Umbilical cord (tissue), 2 donors: ENCODE measurements at places on chromosomes 6 and 20.

GRCh38 chr20:55269913-55270312, 735.4 kb downstream of the CBLN4 start:
- no peak for DNase-seq

DNA sequence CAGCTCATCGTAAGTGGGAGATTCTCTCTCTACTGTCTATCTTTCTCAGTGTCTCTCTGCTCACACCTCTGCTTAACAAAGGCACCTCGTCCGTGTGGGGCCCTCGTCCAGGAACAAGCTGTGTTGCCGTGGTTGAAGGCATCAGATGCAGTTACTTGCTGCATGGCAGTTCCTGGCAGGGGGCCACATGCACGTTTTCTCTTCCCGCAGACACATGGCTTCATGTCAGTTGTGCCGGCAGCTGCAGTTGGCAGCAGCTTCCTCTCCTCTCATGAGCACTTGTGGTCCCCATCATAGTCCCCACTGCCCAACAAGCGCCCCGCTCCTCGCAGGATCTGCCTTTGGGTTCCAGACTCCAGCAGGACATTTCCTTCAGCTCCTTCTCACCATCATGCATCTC, 7.1 kb upstream of the AFDN start:
- no peak for DNase-seq

DNA sequence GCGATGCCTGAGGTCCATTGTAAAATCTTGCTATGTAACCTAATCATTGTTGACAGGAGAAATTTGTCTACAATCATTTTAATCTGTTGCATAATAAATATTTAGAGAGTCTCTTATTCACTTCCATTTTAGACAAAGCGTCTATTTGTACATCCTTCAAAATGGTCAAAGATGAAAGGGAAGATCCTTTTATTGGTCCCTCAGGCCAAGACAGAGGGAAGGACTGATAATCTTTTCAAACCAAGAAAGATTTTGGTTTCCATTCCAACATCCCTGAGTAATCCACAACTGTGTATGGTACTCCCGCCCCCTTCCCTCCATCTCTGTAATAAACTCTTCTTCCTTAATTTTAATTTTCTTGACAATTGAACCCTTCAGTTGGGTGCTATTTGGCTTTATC, 111.6 kb upstream of the SCP2D1 start:
- no peak for DNase-seq

DNA sequence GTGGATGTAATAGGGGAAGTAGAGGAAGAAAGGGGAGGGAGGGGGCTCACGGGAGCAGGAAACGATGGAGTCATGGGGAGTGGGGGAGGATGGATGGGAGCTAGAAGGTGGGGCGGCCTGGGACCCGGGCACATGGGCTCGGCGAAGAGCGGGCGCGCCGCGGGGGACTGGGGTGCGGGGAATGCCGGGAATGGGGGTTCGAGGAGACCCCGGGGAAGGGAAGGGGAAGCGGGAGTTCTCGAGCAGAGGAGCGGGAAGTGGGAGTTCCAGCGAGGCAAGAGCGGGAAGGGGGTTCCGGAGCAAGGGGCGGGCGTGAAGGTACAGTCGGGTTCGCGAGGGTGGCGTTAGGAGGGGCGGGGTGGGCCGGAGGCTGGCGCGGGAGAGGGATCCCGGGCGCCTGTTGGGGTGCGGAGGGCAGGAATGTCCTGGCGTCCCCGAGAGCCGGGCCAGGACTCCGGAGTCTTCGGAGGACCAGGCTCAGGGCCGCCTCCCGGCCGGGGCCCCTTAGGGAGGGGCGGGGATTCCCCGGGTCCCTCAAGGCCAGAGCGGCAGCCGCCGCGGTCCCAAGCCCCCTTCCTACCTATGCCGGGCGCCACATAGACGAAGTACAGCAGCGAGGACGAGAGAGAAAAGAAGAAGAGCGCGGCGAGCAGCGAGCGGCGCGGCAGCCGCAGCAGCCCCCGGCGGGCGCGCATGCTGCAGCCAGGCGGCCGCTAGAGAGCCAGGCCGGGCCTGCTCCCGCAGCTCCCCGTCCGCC, 504 bp downstream of the B4GALT5 start:
- DNase-seq = peak; percentile 59

- DNase-seq = no peak
Observed at GRCh38 chr6:38847497-38847896, 132.4 kb downstream of the DNAH8 start.

DNA sequence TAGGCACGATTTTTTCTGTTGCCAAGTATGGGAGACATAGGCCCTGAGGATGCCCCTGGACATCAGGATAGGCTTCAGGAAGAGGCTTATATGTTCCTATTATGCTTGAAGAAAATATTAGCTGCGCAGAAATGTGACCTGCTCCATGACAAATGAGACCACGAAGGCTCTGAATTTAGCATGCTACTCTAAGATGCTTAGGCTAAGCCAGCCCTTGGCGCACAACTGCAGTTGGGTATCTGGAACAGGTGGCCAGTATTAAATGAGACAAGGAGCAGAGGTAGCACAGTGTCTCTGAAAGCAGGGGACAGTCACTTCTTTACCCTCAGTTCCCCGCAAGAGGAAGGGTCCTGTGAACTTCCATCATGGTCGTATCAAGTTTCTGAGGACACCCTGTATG, 90.0 kb downstream of the RREB1 start:
- DNase-seq = no peak

DNA sequence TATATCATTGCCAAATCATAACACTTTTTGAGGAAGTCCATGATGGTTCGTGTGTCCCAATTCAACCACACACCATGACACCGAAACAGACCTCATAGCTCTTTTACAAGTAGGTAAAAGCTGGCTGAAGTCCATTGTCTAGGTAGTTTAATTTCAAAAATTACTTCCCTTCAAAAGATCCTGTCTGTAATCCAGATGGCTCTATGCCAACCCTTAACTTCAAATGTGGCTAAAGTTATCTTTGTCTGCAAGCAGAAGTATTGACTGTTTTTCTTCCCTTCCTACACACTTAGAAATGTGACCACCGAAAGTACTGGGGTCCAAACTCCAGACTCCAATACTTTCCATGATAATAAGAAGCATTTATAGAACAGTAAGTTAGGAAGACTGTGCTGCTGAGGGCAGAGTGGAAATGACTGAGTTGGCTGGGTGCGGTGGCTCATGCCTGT, 8.3 kb upstream of the TIAM2 start:
- DNase-seq = no peak

GRCh38 chr6:137813308-137813970, 53.6 kb upstream of the TNFAIP3 start:
- DNase-seq = no peak

- no peak for DNase-seq
Observed at GRCh38 chr6:151502499-151502898, 8.7 kb downstream of the CCDC170 start.

GRCh38 chr6:155493026-155493693, 37.5 kb upstream of the NOX3 start:
- no peak for DNase-seq

- no peak for DNase-seq
Observed at GRCh38 chr20:59448196-59448595, 147.8 kb downstream of the EDN3 start.

- DNase-seq = no peak
Observed at GRCh38 chr6:84788689-84789088, 24.3 kb upstream of the TBX18 start.

GRCh38 chr6:166942393-166943168, 13.8 kb downstream of the RNASET2 start:
- peak; percentile 65 for DNase-seq

GRCh38 chr20:9613871-9614270, 99.5 kb downstream of the LAMP5 start:
- no peak for DNase-seq

- DNase-seq = no peak
Observed at GRCh38 chr20:8334641-8335040, 202.6 kb downstream of the PLCB1 start.

GRCh38 chr6:36139431-36139830, 9.1 kb downstream of the MAPK13 start:
- no peak for DNase-seq

- DNase-seq = peak; percentile 59
Observed at GRCh38 chr20:31833130-31833930, 12.1 kb downstream of the FOXS1 start.

DNA sequence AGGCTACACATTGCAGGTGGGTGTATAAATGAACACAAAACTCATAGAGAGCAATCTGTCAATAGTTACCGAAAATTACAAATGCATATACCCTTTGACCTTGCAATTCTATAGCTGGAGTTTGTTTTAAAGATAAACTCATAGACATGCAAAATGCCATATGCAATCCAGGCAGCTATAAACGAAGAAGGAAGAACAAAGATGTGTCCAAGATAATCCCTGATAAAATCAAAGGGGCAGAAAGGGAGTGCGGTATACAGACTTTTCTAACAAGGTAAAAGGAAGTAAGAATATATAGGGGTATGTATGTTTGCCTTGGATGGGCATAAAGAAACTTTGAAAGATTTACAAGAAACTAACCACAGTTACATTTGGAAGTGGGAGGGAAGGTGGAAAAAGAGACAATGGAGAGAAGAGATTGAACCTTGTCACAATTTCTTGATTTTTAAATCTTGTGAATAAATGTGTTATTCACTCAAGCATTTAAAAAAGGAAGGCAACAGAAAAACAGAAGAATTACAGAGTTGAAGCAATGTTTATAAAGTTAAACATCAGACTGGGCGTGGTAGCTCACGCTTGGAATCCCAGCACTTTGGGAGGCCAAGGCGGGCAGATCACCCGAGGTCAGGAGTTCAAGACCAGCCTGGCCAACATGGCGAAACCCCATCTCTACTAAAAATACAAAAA, 29.9 kb downstream of the FAM8A1 start:
- DNase-seq = no peak

- no peak for DNase-seq
Observed at GRCh38 chr6:5457041-5457440, 195.7 kb downstream of the FARS2 start.

- peak; percentile 88 for DNase-seq
Observed at GRCh38 chr6:90442366-90442765, 144.5 kb downstream of the MAP3K7 start.

GRCh38 chr20:19973961-19974629, 43.1 kb upstream of the NAA20 start:
- peak; percentile 88 for DNase-seq

DNA sequence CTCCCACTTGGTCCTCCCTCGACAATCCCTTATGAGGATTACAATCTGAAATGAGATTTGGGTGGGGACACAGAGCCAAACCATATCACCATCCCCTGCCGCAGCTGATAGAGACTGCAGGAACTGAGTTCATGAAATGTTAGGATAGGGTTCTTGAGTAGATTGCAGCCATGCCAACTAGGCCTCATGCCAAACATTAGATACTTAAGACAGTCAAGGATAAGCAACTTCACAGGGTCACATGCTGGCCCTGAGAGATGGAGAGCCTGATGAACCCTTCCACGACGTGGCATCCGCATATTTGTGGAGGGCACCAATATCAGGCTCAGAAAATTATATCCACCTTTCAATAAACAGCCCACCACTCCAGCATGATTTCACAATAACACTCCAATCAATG, 121.3 kb downstream of the ALDH8A1 start:
- DNase-seq = no peak

DNA sequence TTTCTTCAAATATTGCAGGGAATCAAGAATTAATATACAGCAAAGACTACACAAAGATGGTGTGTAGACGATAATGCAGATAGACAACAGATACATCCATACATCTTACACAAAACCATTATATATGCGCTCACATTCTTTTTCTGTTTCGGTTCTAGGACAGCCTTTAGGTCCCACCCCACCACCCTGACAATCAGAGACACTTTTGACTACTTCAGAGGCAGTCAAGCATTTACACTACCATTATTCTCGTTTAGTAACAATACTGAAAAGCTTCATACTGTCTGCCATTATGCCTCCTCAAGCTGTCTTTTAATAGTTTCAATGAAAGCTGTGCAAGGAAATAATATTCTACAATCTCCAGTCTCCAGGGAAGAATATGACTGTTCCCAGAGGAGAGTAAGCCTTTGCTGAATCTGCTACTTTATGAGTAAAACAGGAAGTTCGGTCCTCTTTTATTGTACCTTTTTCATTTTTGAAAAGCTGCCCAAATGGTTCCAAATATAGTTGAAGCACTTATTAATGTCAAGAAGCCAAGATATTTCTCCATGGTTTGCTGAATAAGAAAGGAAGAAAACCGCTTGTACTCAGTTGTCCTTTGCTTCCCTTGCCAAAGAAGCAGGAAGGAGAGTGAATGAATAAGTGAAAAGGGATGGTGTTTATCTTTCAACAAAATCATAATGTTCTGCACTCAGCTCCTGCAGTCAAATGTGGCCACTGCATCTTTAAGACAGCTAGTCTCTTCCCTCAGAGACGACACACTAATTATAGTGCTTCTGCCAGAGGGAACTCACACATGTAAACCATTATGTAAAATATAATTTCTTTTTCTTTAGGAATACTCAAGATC, 468.3 kb downstream of the CDC5L start:
- DNase-seq = peak; percentile 64

DNA sequence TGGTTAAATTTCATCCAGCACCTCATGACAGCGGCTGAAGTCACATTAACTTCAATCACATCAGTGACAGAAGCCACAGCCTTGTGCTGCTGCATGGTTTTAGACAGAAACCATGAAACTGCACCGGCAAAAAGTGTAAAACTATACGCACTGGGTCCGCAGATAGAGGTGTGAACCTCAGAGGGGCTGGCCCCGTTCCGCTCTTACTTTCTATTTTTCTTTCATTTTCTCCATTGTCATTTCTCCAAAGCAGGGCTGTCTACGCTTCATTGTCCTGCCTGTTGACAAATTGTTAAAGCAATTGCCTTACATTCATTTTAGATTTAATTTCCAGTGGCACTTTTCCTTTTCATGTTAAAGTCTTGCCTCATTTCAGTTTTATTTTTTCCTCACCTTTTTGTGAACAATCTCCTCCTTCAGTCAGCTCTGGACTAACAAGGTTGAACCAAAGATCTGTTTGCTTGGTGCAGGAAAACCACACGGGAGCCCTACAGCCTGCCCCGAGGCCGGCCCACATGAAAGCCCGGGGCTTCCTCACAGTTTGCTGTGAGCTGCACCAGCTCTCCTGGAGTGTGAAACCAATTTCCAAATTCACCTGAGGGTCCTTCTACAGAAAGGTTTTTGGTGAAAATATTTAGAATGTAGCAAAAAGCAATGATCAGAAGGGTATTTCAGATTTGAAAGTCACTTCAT, 63.7 kb downstream of the PRR18 start:
- DNase-seq = no peak

DNA sequence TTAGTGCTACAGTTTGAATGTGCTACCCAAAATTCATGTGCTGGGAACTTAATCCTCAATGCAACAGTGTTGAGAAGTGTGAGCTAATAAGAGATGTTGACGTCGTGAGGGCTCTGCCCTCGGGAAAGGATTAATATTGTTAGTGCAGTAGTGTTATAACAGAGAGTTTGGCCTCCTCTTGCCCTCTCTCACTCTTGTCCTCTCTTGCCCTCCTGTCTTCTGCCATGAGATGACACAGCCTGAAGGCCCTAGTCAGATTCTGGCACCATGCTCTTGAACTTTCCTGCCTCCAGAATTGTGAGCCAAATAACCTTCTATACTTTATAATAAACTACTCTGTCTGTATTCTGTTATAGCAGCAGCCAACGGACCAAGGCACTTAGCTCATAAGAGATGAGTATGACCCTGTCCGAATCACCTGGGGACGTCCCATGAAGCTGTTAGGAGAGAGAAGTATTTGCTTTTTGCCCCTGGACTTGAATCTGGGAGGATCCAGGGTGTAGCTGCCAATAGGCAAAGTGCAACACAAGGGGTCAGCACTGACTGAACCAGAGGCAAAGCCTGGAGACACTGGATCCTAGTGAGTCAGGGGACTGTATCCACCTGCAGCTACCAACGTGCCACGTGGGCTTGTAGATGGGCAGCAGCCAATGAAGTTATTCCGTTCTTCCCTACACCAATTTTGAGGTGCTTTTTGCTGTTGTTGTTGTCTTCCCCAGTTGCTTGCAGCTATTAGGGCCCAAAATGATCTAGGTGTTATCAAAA, 233.7 kb downstream of the THBS2 start:
- DNase-seq = no peak
